ENCODE measurements at places on chromosomes 7 and 10. TPM values are rescaled to one million over a fixed set of nuclear protein-coding genes. Genes with fewer than 3 reads are reported as not detected.

GRCh38 chr10:120221873-120222485, 235.0 kb upstream of the PLPP4 start:
- no peak for DNase-seq
- no peak overlapping the region for H3K27ac ChIP-seq
- H3K36me3 ChIP-seq = no peaks in the 10 kb centered on the region
- no peak overlapping the region for H3K4me3 ChIP-seq

DNA sequence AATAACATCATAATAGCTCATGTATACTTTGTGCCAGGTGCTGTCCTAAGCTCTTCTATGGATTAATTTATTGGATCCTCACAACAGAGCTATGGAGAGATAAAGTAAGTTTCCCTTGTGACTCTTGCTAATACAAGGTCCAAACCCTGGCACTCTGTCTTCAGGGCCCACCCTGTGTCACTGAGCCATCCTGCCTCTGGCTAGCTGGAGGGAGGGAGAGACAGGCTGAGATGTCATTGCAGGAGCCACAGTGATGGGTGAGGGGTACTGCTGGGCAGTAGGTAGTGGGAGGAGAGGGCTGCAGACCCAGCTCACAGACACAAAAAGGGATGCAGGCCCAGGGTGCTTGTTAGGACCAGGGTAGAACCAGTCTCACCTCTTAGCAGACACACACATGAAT, 16.9 kb downstream of the GCK start:
- H3K4me3 ChIP-seq = no peak overlapping the region
- DNase-seq = no peak
- no peak overlapping the region for H3K27ac ChIP-seq

The EPHB6 gene
- total RNA-seq = 2.1 TPM

The EN2 gene
- not detected for total RNA-seq

- H3K4me1 ChIP-seq = no peaks in the 10 kb centered on the region
- H3K27me3 ChIP-seq = no peaks in the 10 kb centered on the region
- no peak overlapping the region for H3K27ac ChIP-seq
- no peak for DNase-seq
- no peak overlapping the region for H3K4me3 ChIP-seq
- H3K36me3 ChIP-seq = no peaks in the 10 kb centered on the region
Measured at GRCh38 chr10:65550761-65551160, 1375.1 kb upstream of the LRRTM3 start.

- no peak overlapping the region for H3K27ac ChIP-seq
- no peaks in the 10 kb centered on the region for H3K36me3 ChIP-seq
- DNase-seq = no peak
- H3K27me3 ChIP-seq = no peaks in the 10 kb centered on the region
- H3K4me1 ChIP-seq = no peaks in the 10 kb centered on the region
Measured at GRCh38 chr7:102140952-102141370, 145.7 kb upstream of the SH2B2 start.

The MSMB gene
- total RNA-seq = not detected

DNA sequence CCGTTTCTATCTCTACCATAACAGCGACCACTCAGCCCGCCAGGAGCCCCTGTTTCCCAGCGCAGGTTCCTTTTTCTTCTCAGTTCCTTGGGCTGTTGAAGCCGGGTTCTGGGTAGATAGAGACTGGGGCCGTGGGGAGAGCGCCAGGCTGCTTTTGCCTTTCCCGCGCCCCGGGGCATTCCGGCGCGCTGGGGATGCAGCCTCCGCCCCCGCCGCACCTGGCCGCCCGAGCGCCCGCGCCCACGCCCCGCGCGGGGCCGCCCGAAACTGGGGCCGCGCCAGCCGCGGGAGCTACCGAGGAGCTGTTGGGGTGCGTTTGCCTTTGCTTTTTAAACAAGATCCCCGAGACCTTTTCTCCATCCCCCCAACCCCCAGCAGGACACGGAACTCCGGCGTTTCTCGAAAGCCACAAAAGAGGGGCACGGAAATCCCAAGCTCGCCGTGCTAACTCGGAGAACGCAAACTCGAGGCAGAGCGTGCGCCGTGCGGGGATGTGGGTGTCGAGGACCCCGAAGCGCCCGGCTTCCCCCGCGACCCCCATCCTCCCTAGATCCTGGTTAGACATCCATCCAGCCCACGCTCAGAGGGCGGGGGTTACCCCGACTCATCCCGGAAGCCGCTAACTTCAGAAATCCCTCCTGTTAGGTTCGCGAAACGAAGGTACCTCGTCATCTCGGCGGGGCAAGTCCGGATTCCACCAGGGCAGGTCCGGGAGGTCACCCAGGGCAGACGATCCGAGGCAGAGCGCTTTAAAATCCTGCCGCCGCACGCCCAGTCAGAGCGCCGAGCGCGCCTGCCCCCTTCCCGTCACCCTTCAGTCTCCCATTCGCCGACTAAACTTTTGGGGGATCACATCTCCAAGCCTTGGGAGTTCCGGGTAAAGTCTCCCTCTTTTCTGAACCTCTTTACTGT, 1.0 kb downstream of the GRM8 start:
- H3K4me1 ChIP-seq = peaks cover 23% of the 10 kb centered on the region
- DNase-seq = peak; percentile 37
- peak overlapping the region; percentile 54 for H3K4me3 ChIP-seq
